ENCODE measurements at places on chromosomes 16 and 17. TPM values are rescaled to one million over a fixed set of nuclear protein-coding genes. Genes with fewer than 3 reads are reported as not detected.

- DNase-seq: no peak
Measured at GRCh38 chr16:50800074-50800473, 58.2 kb downstream of the CYLD start.

GRCh38 chr17:41973408-41973811, 6.8 kb downstream of the CNP start:
- no peak for DNase-seq

CDRT15L2 gene
- polyA plus RNA-seq: not detected

KRTAP1-5 gene
- 0.04 TPM for polyA plus RNA-seq

DNA sequence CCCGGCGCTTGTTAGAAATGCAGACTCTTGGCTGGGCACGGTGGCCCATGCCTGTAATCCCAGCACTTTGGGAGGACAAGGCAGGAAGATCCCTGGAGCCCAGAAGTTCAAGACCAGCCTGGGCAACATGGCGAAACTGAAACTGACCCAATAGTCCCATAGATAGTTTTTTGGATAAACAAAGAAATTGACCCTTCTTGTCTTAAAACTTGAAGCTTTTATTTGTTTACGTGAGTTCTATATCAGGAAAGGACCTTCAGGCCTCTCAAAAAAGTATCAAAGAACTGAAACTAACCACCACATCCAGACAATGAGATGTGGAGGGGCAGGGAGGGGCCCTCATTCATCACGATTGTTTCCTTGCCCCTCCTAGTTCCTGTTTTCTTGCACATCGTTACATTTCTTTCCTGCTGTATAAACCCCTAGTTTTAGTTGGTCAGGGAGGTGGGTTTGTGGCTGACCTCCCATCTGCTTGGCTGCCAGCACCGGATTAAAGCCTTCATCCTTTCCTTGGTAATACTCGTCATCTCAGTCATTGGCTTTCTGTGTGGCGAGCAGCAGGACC, 29.9 kb upstream of the PRM1 start:
- DNase-seq: no peak

DNA sequence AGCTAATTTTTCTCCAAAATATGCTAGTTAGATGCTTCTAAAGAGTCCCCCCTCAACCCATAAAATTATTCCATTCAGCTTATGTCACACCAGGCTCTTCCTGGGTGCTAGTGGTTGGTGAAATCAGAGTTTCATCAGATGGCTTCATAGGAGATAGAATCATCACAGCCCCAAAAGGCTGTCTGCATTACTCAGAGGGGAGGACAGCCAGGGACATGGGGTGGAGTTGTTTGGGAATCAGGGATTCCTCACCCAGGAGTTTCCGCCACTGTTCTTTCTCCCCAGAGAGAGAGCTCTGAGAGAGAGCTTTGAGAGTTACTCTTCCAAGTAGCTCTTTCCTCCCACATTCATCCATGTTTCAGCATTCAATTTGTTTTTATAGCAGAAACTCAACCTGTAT, 288 bp upstream of the KRT34 start:
- no peak for DNase-seq
